Neuronal stem cell (in vitro differentiated cells): ENCODE measurements at places on chromosomes 4 and X.

DNA sequence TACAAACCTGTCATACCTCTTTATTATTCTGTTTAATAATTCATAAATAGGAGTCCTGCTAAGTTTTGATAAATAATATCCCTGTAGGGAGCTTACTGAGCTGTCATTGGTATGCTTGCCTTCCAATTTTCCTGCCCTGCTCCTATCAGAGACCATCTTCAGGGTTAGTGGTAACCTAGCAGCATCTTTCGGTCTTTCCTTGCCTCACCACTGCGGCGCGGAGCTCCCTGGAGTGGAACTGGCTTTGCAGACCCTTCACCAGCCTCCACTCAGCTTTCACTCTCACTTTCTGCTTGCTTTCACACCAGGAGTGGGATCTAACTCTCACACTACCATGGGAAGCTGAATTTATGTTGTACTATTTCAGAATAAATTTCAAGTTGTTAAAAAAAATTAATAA, 481.7 kb upstream of the ATOH1 start:
- DNase-seq: no peak

- no peak for DNase-seq
Measured at GRCh38 chrX:121160987-121161386, 113.6 kb downstream of the GLUD2 start.

DNA sequence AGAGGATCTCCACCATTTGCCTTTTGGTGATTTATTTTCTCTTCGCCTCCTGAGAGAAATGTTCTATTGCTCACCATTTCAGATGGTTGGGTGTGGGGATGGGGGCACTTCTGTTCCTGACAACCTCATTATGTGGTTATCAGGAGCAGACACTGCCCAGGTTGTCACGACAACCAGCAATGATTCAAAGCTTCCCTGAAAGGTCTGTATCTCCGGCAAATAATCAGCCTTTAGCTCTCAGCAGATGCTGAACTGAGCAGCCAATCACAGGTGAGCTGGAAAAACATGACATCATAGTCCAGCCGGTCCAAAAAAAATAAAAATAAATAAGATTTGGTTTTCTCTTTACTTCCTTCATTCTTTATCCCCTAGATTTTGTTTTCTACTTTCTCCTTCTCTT, 5.5 kb upstream of the PAK3 start:
- no peak for DNase-seq

- no peak for DNase-seq
Measured at GRCh38 chr4:46667790-46668189, 241.3 kb downstream of the COX7B2 start.

- DNase-seq: no peak
Measured at GRCh38 chr4:2368746-2369437, 49.6 kb downstream of the ZFYVE28 start.

DNA sequence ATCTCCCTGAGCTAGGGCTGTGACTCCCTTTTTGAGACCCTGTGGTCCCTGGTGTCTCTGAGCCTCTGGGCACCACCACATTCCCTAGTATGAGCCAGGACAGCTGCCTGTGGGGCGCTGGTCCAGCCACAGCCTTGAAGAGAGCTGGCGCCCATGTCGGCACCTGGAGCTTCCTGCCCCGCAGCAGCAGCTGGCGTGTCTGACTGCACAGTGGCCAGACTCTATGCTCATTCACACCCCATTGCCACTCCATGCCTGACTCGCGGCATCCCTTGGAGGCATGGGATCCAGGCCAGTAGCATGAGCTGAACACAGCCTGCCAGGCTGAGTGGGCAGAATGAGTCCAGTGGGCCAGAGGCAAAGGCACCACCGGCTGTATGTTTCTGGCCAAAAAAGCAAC, 8.3 kb upstream of the SPP1 start:
- DNase-seq: no peak

GRCh38 chr4:1961563-1961962, 47.2 kb downstream of the NELFA start:
- no peak for DNase-seq

- no peak for DNase-seq
Measured at GRCh38 chr4:120261117-120261516, 194.5 kb upstream of the MAD2L1 start.
